GM18507 (cell line): ENCODE measurements at places on chromosomes 6 and 20.

DNA sequence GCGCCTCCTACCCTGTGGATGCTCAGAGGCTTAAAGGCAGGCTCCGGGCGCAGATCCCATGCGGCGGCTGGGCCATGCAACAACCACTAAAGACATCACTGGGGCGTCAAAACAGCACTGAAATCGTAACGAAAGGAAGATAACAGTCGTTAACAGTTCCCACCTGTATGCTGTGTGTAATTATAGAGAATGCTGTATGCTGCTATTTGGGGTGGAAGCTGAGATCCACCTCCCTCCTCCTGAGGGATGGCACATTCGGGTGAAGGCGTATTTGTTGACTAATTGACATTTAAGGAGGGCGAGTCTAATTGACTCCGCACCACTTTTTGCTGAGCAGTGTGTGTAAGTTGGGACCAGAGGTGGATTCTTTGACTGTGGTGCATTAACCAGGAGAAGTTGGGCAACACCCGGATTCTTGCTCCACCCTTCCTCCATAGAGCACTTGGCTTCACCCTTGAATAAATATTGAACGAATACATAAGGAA is 687 bp downstream of the SLC35A1 start:
- DNase-seq: peak; percentile 2

- DNase-seq: peak; percentile 69
These were observed 712 bp downstream of the RXRB start for GRCh38 chr6:33199687-33200218.

DNA sequence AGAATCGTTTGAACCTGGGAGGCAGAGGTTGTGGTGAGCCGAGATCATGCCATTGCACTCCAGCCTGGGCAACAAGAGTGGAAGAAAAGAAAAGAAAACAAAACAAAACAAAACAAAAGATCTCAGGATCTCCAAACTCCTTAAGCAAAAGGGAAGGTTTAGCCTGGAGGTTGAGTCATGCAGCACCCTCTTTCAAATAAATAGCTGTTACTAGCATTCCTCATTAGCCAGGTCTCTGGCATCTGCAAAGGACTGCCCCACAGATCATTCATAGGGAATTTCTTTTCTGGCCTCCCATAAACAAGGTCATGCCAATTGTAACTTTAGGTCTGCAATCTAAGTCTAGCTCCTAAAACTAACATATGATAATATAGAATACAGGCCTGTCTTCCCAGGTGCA is 37.2 kb downstream of the EDN1 start:
- no peak for DNase-seq

- no peak for DNase-seq
These were observed 54.5 kb upstream of the TAGAP start for GRCh38 chr6:159099276-159099675.

DNA sequence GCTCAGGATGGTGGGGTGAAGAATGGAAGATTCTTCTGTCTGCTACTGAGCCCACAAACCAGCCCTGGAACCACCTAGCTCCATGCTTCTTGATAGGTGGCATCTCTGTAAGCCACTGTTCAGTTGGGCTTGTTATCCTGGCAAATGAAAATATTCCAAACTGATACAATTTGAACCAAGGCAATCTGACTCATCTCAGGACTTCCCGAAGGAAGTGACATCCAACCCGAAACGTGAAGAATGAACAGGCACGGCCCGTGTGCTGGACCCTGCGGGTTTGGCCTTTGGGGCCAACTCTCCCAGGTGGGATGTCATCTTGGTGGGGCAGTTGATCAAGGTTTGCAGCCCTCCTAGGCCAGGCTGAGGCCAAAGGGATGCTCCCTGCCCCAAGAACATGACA is 160.3 kb downstream of the PREX1 start:
- DNase-seq: no peak

GRCh38 chr6:6407071-6407741 is 86.7 kb upstream of the F13A1 start:
- peak; percentile 39 for DNase-seq

DNA sequence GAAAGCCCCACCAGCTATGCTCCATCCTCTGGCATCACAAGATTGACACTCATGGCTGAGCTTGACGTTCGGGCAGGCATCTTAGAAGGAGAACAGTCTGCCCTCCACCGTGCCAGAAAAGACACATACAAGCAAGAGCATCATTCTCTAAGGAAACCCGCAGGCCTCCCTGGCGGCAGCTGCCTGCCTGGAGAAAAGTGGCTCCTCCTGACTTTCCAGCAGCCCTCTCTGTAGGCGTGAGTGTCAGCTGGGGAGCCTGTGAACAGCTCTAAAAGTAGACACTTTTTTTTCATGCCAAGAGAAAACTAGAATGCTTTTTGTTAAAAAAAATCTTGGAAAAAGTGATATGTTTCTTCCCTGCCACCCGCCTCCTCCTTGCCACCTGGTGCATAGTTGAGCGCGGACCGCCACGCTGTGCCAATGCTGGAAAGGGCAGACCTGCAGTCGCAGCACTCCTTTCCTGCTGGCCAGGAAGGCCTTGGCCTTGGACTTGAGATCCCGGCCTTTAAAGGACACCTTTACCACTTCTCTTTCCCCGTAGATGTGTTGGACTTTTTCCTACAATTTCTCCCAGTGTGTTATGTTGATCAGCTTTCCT is 29.7 kb upstream of the INSM1 start:
- no peak for DNase-seq

GRCh38 chr6:51350308-51350904 is 531.7 kb downstream of the TFAP2B start:
- no peak for DNase-seq

- DNase-seq: no peak
These were observed 60.9 kb downstream of the TULP4 start for GRCh38 chr6:158373214-158373613.

DNA sequence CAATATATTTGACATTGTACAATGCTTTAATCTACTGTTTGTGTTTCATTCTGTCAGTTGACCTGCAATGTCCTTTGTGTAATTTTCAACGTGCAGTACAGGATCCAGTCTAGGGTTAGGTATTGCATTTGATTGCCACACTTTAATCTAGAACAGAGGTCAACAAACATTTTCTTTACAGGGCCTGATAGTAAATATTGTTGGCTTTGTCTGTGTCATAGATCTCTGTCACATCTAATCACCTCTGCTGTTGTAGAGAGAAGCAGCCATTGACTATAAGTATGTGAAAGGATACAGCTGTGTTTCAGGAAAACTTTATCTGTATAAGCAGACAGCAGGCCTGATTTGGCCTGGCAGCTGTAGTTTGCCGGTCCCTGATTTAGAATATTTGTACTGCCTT is 39.3 kb downstream of the ATRN start:
- DNase-seq: no peak

GRCh38 chr6:161215193-161215592 is 58.7 kb downstream of the AGPAT4 start:
- DNase-seq: no peak

- DNase-seq: no peak
These were observed 31.4 kb upstream of the KIF6 start for GRCh38 chr6:39756582-39756981.

DNA sequence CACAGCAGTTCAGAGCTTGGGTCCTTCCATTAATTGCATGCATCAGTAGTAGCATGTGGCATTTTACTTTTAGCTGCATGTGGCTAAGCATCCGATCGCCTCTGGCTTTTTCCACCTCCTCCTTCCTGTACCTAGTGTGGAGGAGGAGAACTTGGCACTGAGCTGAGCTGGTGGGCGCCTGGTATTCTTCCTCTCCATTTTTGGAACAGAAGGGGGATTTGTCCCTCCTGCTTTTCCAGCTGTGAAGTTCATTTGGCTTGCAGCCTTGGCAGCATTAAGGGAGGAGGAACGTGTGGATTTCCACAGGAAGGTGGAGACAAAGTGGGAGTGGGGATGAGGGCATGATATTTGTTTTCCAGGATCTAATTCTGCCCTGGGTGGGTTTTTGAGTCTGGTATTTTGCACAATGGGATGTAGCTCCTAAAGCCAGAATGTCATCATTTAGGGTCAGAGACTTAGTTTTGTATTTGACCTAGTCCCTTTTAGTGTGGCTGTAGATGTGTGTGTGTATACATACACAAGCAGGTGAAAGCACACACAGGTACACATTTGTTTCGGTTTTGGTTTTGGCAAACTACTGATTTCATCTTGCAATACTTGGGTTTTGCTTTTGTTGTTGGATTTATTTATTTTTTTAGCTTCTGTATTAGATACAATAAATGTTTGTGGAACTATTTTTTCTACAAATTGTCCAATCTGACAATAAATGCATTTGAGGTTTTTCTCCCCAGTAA is 90.0 kb downstream of the SASH1 start:
- no peak for DNase-seq

GRCh38 chr6:160030103-160030502 is 61.2 kb downstream of the IGF2R start:
- no peak for DNase-seq

DNA sequence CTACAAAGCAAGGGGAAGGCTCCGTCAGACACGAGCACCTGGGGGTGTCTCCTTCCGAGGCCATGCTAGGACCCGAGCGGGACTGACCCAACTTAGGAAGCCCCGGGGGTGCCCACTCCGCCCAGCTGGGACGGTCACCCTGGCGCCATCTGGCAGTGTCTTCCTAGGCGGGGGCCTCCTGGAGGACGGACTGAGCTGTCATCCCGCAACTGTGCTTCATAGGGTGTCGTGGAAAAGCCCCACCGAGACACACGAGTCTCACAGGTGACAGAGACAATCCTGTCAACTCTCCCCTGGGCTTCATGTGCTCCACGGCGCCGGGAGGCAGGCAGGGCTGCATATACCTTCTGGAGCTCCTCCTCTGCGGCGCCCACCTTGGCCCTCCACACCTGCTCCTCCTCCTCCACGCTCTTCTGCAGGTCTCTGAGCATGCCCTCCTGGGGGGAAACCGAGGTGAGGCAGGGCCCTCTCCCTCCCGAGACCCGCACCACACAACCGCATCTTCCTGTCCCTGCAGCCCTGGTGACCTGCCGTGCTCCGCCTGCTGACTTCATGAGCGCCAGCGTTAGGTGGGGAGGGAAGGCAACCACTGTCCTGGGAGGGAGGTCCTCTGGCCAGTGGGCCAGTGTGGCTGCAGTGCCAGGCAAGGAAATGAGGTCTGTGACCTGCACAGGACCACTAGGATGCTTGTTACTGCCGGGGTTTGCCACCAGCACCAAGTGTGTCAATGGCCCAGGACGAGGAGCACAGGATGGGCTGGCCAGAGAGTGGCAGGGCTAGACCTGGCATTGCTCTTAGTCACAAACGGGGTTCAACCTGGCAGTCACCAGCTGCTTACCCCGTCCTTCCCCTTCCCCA is 50.7 kb downstream of the DSTN start:
- no peak for DNase-seq

GRCh38 chr6:41719436-41720261 is 15.8 kb downstream of the TFEB start:
- no peak for DNase-seq

DNA sequence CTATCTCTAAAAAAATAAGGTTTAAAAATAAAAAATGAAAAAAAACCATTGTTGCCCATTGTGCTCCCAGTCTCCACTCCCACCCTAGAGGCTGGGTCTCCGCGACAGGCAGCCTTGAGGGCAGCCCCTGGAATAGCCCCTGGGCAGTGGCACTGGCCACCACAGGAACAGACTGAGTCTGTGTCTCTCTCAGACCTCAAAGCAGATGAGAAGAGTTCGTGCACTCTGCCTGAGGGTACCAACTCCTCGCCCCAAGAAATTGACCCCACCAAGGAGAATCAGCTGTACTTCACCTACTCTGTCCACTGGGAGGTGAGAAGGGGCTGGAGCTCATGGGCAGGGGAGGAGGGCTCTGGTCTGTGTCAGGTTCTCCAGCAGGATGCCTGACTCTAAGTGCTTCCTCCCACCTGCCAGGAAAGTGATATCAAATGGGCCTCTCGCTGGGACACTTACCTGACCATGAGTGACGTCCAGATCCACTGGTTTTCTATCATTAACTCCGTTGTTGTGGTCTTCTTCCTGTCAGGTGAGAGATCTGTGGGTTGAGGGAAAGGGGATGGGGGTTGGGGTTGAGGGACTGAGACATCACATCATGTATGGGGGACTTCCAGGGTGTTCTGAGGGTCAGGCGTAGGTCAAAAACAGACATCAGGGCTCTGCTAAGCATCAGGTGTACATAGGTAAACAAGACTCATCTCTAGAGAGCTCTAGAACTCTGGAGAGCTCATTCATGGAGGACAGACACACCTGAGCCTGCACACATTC is 35.6 kb downstream of the TM9SF4 start:
- no peak for DNase-seq

- no peak for DNase-seq
These were observed 3.4 kb downstream of the UBE3D start for GRCh38 chr6:83062225-83062624.

GRCh38 chr6:490251-491037 is 98.9 kb downstream of the IRF4 start:
- no peak for DNase-seq

- no peak for DNase-seq
These were observed 79.7 kb downstream of the SYNJ2 start for GRCh38 chr6:158061361-158061708.

DNA sequence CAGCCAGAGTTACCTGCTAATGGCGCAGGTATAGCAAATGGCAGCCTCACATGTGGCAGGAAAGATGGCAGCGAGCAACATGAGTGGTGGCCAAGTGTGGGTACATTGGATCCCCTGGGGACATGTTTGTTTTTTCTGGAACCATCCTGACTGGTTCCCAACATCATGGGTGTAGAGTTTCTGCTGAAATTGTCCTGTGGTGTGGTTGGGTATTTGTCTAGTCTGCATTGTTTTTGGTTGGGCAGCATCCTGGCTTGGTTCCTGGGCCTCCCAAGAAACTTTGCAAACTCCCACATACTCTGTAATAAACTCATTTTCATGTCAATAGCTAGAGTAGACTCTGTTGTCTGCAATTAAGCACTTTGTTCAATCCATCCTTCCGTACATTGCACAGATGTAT is 282.6 kb downstream of the CDC5L start:
- no peak for DNase-seq
